ENCODE measurements at places on chromosomes 3 and 15.

DNA sequence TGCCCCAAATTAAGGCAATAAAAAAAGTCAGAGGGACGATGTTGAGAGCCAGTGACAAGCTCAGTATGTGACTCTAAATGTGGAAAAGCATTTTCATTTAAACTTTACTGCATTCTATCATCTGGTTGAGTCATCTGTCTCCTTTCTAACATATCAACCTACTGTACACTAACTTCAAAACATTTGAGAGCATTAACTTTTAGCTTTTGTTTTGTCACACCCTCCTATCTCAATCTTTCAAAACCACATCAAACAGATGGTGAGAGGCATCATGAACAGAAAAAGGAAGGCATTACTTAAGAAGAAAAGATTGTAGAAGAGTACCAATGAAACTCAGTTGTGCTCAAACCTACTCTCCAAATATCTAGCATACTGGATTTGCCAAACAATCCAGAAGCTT is 4.8 kb downstream of the LRRC58 start:
- no peak for DNase-seq

GRCh38 chr3:127391436-127392155 is 103.8 kb upstream of the PRR20G start:
- no peak for DNase-seq

DNA sequence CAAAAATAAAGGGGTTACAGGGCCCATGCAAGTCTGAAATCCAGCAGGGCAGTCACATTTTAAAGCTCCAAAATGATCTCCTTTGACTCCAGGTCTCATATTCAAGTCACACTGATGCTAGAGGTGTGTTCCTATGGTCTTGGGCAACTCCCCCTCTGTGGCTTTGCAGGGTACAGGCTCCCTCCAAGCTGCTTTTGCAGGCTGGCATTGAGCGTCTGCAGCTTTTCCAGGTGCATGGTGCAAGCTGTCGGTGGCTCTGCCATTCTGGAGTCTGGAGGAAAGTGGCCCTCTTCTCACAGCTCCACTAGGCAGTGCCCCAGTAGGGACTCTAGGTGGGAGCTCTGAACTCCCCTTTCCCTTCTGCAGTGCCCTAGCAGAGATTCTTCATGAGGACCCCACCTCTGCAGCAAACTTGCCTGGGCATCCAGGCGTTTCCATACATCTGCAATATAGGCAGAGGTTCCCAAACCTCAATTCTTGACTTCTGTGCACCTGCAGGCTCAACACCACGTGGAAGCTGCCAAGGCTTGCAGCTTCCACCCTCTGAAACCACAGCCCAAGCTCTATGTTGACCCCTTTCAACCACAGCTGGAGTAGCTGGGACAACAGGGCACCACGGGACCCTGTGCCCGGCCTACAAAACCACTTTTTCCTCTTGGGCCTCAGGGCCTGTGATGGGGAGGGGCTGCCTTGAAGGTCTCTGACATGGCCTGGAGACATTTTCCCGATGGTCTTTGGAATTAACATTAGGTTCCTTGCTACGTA is 80.1 kb upstream of the PLSCR5 start:
- no peak for DNase-seq

DNA sequence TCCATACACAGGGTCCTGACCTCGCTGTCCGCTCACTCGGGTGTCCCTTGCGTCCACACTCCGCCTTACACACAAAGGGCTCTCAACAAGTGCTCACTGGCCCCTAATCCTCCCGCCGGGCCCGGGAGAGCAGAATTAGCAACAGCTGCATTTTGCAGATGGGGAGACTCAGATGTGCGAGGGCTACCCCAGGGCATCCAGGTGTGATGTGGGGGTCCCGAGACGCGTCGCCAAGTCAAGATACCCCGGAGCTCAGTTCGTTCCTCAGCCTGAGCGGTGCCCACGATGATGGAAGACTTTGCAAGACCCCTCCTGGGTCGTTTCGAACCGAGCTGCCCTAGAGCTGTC is 14.9 kb upstream of the WNT7A start:
- no peak for DNase-seq

DNA sequence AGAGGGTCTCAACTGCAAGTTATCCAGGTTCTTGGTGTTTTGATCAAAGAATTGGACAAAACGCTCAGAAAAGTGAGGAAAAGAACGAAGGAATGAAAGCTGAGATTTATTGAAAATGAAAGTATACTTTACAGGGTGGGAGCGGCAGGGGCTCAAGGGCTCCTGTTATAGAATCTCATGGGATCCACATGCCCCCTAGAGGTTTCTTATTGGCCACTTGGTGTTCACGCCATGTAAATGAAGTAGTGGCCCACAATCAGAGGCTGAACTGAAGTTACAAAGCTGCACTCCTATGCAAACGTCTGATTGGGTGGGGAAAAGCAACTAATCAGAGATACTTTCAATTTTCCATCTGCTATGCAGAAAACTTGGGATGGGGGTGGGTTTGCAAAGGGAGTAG is 216.7 kb downstream of the PTPRG start:
- DNase-seq: no peak

DNA sequence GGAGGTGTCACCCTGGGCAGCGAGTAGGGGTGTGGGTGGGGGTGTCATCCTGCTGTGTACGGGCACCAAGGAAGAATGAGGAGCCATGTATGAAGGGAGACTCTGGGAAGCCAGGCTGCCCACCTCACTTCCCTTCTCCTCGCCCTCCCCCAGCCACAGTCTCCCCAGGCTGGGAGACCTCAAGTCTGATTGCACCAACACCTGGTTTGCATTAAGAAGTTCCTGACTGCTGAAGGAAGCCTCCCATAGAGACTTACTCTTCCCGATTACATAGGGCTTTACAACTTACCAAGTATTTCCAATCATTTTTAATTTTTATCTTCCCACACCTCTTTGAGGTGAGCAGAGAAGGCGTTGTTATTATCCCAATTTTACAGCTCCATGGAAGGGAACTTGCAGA is 29.5 kb upstream of the SMAD3 start:
- no peak for DNase-seq

- DNase-seq: no peak
These were observed 70.1 kb upstream of the RORA start for GRCh38 chr15:61299075-61299763.

DNA sequence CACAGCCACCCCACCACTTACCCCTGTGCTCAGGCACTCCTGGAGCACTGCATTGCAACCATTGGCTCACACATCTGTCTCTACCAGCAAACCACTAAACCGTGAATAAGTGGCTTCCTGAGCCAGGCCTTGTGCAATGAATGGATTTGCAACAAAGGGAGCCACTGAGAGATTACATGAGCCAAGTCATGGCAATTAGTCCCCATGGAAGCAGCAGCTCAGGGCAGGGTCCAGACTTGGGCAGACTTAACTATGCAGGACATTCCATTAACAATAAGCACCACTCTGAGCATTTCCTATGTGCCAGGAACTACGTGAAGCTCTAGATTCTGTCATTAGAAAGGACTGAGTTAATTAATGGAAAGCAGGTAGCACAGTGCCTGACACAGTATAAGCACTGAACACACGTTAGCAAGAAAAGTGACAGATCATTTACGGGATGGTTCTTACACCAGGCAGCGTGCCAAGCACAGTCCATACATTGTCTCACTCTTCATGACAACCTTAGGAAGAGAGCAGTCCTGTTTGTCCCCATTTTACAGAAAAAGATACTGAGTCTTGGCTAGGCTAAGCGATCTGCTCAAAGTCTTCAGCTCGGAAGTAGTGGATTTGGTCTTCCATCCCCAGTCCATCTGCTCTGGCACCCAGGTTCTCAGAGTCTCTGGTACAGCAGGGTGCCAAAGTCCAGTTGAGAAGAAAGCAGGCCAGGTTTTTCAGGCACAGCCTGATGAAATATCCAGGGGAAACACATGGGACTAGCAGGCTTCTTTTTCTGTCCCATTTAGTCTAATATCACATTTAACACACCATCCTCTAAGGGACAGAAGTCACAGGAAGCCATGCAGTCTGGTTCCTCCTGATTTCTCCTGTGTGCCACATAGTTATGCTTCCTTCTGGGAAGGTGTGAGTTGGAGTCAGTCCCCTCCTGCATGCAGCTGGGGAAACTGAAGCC is 44.1 kb downstream of the LIPC start:
- peak; percentile 36 for DNase-seq

GRCh38 chr3:40930131-40930538 is 269.2 kb upstream of the CTNNB1 start:
- no peak for DNase-seq

DNA sequence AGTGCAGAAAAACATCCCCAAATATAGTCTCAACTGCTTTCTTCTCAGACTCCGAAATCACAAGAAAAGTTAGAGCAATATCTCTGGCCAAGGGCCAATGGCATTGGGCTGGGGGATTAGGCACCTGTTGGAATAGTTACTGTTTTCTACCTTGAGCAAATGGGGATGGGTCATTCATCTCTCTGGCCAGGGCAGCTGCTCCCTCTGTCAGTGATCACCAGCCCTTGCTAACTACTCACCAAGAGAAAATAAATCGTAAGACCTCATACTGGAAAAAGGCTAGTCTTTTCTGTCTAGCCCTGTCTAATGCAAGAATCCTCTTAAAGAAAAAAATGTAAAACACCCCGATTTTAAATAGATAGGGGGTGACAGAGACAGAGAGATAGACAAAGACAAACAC is 10.9 kb downstream of the CERS3 start:
- no peak for DNase-seq

DNA sequence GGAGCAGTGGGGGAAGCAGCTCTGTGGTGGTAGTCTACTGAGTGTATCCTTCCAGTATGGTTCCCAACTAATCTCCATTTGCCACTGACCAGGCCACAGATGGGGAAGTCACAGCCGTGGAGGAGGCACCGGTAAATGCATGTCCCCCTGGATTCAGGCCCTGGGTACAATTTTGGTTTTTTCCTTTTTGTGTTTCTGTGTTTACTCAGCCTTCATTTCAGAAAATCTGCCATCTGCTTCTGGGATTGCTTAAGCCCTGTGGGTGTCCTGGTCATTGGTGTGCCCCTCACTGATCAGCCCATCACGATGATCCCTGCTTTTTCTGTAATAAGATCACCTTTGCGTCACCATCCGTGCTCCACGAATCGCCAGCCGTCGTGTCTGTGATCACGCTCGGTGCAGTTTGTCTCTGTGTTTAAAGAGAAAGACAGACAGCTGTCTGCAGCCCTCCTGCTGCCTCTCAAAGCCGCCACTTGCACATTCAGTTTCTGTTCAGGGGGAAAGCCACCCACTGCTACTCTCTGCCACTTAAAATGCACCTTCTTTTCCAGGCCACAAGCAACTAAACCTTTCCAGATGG is 68.9 kb downstream of the DNASE1L3 start:
- DNase-seq: no peak

GRCh38 chr3:126480861-126481260 is 5.2 kb upstream of the ZXDC start:
- no peak for DNase-seq

DNA sequence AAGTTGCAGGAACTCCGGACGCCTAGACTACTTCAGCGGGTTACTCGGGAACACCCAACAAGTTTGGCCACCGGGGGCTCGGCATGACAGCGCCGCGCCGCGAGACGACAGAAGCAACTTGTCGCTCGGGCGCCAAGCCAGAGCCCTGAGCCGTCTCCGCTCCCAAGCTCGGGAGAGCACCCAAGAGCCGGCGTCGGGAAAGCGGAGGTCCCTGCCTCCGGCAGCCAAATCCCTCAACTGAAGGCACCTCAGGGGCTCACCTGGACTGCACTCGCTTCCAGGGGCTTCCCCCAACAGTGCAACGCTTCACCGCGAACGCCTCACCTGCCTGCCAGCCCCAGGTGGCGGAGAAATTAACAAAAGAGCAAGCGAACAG is 640 bp downstream of the MB21D2 start:
- DNase-seq: peak; percentile 63

DNA sequence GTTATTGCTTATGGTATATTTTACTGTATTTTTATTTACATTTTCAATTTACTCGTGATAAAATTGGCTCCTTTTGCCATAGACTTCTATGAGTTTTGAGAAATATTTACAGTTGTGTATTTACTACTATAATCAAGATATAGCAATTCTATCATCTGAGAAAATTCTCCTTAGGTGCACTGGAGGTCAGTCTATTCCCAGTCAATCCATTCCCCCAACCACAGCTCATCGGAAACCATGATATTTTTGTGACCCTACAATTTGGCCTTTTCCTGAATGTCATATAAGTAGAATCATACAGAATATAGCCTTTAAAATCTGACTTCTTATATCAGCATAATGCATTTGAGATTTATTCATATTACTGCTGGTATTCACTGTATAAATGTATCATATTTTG is 114.7 kb upstream of the LRTM1 start:
- no peak for DNase-seq

- no peak for DNase-seq
These were observed 26.3 kb downstream of the CPN2 start for GRCh38 chr3:194324823-194325327.

DNA sequence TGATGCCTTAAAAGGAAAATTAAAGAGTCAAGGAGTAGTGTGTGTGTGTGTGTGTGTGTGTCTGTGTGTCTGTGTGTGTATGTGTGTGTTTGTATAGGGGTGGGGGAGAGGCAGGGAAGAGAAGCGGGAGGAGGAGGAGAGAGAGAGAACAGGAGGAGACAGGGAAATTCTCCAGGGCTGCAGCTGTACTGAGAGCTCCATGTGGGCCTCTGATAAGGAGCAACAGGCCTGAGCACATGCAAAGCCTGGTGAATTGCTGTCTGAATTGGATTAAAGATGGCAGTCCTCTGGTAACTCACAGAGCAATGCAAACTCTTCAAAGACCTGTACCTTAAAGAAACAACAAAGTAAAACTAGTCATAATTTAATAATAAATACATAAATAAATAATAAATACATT is 70.6 kb downstream of the SEMA6D start:
- no peak for DNase-seq

GRCh38 chr3:118587037-118587741 is 447.5 kb downstream of the IGSF11 start:
- peak; percentile 22 for DNase-seq

DNA sequence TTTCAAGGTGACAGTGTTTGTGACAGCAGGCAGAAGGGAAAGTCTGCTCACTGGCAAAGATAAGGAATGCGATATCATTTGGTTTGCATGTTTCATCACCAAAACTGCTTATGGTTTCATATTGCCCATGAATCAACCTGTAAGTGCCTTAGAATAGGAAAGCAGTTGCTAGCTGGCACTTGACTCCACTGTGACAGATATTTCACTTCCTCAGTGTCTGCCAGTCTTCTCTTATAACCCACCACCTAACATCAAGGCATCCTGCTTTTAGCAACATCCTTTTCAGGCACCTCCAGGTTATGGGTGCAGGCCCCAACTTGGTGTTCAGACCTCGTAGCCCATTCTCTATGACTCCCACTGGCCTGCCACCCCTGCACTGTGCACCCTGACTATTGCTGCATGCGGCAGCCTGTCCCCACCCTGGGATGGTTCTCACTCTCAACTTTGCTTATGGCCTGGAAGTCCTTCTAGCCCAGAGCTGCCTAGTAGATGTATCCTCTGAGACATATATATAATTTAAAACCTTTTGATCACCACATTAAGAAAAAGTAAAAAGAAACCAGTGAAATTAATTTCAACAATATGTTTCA is 154.4 kb upstream of the RARB start:
- no peak for DNase-seq

GRCh38 chr15:93190238-93190637 is 101.2 kb upstream of the RGMA start:
- no peak for DNase-seq

DNA sequence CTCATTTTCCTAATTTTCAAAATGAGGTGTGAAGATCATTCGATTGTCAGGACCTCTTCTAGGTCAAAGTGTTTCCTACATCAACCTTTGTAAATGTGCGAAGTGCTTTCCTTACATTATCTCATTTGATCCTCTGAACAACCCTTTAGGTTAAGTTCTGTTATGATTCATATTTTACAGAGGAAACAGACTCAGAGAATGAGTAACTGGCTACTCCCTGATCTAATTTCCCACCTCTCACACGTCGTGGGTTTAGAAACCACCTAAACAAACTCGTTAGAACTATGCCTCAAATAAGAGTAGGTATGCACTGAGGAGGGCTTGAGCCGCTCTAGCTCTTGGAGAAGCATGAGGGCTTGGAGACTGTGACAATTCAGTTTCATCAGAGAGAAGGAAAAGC is 148.6 kb downstream of the CD47 start:
- DNase-seq: no peak

Measured in NCI-H187 (cell line).